ENCODE measurements at places on chromosomes 7 and 10.

DNA sequence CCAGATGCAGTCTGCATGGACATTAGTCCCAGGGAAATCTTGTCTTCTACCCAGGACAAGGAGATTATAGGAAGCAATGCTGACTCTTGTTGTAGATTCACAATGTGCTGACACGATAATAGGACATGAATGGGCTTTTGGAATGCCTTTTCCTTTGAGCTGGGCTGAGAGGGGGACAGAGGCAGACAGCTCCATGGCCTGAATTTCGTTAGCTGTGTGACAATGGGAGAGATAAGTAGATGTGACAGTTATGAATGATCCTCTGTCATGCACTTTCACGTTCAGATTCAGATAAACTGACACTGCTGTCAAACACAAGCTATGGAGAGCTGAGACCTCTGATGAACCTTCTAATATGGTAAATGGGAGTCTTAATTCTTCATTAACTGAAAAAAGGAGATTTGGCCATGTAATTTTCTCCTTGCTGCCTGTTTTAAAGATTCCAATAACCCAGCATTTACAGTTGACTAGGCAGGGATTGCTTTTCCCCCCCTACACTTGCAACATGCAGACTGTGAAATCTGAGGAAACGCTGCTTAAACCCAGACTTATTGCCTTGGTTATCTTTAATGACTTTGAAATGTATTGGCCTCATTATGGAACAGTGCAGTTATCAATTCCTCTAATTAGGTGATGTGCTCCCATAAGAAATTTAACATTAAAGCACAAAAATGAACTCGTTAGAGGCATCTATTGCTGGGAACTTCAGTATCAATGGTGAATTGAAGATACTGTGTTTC, 669.3 kb downstream of the AUTS2 start:
- DNase-seq = no peak

DNA sequence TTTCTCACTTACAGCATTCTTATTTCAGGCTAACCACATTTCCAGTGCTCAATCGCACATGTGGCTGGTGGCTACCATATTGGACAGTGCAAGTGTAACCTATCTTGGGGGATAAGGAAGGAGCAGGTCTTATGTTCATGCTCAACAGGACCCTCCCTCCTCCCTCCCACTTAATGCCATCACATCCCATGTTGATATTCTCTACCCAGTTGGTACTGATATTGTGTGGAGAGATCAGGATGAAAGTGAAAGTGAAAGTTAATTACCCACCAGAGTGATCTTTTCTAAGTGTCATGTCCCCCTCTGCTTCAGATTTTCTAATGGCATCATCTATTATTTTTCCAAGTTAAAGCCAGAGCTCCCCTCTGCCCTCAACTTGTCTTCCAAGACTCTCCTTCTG, 91.6 kb downstream of the BMPER start:
- no peak for DNase-seq

GRCh38 chr7:132422502-132423111, 153.7 kb downstream of the PLXNA4 start:
- peak; percentile 55 for DNase-seq

DNA sequence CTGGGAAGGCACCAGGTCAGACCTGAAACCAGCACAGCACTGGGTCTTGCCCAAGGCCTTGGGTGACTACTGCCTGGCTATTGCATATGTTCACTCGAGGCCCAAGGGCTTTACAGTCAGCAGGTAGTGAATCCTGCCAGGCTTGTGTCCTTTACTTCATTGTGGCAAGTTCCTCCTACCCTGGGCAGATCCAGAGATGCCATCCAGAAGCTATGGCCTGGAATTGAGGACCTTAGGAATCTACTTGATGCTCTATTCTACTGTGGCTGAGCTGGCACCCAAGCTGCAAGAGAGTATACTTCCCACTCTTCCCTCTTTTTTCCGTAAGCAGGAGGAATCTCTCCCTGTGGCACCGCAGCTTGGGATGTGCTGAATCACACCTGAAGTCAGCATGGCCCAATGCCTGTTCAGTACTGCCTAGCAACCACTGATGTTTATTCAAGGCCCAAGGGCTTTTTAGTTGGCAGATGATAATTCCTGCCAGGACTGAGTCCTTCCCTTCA, 246.7 kb upstream of the CTBP2 start:
- peak; percentile 77 for DNase-seq

GRCh38 chr7:96786261-96786997, 76.8 kb upstream of the SEM1 start:
- DNase-seq = no peak

- no peak for DNase-seq
Measured at GRCh38 chr10:73501651-73502050, 5.8 kb upstream of the PPP3CB start.

DNA sequence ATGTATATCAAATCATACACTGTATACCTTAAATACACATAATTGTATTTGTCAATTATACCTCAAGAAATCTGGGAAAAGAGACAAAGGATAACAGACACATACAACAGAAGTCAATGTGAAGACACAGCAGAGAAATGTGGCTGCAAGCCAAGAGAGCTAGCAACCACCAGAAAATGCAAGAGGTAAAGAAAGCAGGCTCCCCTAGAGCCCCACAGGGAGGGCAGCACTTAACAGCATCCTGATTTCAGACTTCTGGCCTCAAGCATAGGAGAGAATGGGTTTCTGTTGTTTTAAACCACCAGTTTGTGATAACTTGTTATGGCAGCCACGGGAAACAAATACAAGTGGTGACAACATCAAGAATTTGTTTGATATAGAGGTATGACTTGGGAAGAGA, 1197.2 kb downstream of the SORCS1 start:
- DNase-seq = no peak

GRCh38 chr10:30050411-30050810, 9.0 kb downstream of the JCAD start:
- no peak for DNase-seq

DNA sequence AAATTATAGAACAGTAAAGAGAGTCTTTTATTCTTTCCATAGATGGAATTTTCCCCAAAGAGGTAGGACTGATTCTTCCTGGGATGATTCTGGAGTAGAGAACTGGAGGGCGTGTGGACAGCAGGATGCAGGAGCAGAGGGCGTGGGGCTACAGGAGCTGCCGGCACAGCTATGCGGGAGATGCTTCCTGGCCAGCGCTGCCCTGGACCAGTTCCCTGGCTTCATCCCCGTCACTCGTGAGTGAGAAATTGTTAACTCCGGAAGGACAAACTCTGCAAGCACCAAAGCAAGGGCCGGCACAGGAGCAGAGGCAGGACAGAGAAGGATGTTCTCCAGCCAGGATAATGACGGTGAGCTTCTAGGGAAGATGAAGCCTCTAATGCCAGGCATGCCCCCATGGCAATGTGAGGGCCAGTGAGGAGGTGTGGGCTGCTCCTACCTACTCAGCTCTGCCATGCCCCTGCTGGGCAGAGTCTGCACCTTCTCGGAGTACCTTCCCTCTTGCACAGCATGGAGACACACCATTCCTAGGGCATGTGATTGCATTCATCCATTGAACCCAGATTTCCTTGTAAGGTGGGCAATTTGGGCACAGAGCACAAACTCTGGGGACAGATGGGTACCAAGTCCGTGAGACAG, 760.9 kb upstream of the IGFBP3 start:
- peak; percentile 49 for DNase-seq

DNA sequence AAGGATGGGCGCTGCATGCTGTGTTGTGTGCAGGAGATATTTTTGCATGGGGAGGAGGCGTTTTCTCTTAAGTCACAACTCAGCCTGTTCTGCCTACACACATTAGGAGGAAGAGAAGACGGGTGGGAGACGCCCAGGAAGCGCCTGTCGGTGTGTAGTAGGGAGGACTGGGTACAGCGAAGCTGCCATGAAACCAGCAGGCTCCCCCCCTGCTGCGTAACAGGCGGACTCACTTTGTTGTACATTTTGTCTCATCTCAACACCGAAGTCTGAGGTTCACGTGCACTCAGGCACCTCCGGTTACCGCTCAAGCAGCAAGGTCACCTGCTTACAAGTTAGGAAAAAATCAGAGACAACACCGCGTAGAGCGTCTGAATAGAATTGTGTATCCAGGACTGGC, 56.3 kb downstream of the CRTAC1 start:
- no peak for DNase-seq

GRCh38 chr10:88870089-88870488, 10.0 kb upstream of the STAMBPL1 start:
- DNase-seq = no peak

GRCh38 chr7:151727579-151728285, 149.2 kb downstream of the PRKAG2 start:
- DNase-seq = peak; percentile 100

DNA sequence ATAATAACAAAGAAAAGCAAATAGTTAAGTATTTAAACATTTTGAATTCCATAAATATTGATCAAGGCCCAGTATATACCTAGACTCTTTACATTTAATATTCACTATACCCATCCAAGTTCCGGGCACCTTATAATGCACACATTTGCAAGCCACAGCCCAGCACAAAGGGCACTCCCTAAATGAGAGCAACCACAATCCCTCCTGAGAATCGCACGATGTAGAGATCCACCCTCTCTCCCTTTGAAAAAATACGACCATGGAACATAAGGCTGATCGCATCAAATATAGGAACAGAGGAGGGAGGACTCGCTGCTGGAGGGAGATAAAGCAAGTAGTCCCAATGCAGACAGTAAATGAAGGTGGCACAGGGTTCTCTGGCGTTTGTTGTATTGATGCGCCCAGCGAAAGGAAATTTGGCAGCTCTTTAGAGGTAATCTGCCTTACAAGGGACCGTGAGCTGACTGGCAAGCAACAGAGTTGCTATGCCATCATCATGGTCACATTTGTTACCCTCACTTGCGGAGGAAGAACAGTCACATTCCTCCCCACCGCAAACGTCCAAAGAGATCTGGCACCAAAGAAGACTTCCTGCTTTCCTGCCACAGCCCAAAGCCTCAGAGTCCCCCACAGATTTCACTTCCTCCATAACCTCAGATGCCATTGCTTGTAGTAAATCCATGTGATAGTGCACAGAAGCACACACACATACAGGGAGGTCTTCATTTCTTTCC, 16.1 kb upstream of the TAS2R40 start:
- no peak for DNase-seq

DNA sequence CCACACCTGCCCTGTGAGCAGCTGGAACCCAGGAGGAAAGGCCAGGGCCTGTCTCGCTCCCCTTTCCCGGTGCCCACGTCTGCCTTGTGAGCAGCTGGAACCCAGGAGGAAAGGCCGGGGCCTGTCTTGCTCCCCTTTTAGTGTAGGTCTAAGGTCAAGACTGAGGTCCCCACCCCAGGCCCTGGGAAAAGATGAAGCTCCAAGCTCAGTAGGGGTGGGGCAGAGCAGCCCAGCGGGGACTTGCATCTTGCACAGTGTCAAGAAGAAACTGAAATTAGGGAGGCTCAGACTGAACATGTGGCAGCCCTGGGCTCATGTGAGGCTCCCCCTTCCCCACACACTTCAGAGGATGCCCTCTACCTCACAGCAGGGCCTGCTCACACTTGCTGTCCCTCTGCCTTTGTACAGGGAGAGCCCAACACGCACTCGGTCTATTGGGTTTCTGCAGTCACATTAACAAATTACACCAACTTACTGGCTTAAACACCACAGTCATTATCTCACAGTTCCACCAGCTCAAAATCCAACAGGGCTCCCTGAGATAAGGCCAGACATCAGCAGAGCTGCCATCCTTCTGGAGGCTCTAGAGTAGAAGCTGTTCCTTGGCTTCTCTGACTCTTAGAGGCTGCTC, 12.4 kb downstream of the POLL start:
- no peak for DNase-seq

DNA sequence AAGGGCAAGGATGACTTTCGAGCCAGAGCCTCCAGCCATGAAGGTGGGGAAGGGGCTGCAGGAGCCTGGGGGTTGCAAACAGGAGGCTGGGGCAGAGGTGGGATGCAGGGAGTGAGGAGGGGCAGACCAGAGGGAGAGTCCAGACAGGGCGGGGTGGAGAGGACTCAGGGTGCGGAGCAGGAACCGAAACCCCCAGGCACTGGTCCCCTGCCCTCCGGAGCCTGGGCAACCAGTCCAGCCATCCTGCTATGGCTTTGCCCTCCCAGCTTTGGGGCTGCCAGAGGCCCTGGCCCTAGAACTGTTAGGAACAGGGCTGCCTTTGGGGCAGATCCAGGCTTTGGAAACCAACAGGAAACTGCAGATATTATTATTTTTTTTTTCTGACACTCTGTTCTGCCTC, 24.2 kb downstream of the GHRHR start:
- no peak for DNase-seq

DNA sequence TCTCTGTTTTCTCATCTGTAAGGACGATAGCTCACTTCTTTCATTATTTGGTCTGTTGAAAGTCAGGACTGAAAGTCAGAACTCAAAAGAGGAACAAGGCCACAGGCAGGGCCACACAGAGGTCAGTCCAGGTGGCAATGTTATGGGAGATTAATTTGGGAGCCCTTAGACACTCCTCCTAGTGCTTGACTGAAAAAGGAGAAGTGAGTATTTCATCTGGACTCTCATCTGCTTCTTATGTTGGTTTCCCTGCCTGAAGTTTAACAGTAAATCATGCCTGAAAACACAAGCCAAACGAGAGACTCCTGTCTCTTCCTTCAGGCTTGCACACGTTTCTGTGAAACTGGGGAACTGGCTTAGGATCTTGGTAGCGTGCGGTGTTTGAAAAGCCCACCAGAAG, 248.5 kb downstream of the BUB3 start:
- no peak for DNase-seq

DNA sequence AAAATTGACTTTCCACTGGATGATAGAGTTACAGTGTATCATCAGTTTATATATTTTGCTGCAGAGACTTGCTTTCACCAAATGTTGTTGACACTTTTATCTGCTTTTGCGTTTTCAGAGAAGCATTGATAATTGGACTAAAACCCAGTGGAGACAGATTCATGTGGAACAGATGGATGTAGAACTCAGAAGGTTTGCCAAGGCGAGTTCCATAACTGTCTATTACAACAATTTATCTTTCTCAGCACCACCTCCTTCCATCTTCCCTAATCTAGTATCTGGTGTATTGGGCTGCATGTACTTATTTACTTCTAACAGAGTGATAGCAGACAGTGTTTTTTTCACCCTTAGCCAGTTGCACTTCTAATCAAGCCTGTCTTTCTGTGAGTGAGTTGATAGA, 73.3 kb downstream of the DNAH11 start:
- DNase-seq = no peak

GRCh38 chr10:128365156-128365725, 239.0 kb upstream of the MKI67 start:
- DNase-seq = no peak

- no peak for DNase-seq
Measured at GRCh38 chr7:21198921-21199320, 229.0 kb upstream of the SP4 start.

GRCh38 chr7:45072131-45073030, 16.4 kb downstream of the NACAD start:
- no peak for DNase-seq

DNA sequence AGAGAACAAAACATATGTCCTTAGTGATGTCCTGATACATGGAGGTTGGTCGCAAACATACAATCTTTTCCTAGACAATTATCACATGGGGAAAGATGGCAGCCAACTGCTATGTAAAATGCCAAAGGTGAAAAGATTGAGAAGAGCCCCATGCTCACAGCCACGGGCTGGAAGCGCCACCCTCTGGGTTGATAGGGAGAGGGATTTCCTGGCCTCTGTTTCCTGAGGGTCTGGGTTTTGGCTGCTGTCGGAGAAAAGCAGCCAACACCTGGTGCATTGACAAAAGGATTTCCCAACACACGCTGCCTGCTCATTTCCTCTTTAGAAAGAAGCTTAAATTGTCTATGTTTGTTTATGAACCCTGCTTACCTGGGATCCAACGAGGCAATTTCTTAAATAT, 43.8 kb downstream of the ITIH5 start:
- DNase-seq = no peak

- DNase-seq = peak; percentile 10
Measured at GRCh38 chr10:43808136-43808535, 159.5 kb upstream of the ZNF32 start.

All from GM23248 (cell line).